ENCODE measurements at places on chromosomes 5 and 9. TPM values are rescaled to one million over a fixed set of nuclear protein-coding genes. Genes with fewer than 3 reads are reported as not detected.
A peak's percentile ranks its signal among the peaks of the same experiment; 100 is the strongest.

DNA sequence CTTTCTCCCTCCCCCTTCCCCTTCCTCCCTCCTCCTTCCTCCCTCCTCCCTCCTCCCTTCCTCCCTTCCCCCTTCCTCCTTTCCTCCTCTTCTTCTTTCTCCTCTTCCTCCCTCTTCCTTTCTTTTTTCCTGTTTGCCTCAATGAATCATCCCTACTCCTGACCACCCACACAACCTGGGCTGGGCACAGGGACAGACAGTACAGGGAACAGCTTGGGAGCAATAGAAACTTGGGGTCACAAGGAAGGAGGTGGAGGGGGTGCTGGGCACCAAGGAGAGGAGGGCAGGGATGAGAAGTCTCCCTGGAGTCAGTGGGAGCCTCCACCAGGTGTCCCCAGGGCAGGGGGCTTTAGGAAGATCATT lies 5.0 kb downstream of the TTC16 start:
- no peaks in the 10 kb centered on the region for H3K36me3 ChIP-seq
- no peak overlapping the region for H3K4me3 ChIP-seq

GRCh38 chr9:137034709-137035506 lies 3.0 kb upstream of the FUT7 start:
- H3K36me3 ChIP-seq = peaks cover 5% of the 10 kb centered on the region
- peak; percentile 55 for DNase-seq
- H3K4me1 ChIP-seq = no peaks in the 10 kb centered on the region
- no peak overlapping the region for H3K4me3 ChIP-seq

DNA sequence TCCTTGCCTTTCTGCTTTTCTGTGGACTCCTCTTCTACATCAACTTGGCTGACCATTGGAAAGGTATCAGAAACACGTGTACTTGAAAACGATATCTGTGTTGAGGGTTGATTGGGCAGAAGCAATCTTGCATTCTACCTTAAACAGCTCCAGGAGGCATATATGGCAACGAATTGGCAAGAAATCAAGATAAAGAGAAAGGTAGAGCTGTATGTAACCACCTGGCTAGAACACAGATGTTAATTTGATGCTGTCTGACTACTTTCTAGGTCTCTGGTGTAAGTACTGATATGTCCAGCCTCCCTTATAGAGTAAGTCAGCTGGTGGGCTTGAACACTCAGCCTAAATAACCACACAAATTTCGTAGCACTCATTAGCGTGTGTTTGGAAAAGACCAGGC lies 1.3 kb downstream of the MAN1B1 start:
- H3K27ac ChIP-seq = no peak overlapping the region
- H3K36me3 ChIP-seq = no peaks in the 10 kb centered on the region
- no peak overlapping the region for H3K4me3 ChIP-seq
- H3K4me1 ChIP-seq = peaks cover 21% of the 10 kb centered on the region

The EIF4E1B gene
- total RNA-seq = not detected

DNA sequence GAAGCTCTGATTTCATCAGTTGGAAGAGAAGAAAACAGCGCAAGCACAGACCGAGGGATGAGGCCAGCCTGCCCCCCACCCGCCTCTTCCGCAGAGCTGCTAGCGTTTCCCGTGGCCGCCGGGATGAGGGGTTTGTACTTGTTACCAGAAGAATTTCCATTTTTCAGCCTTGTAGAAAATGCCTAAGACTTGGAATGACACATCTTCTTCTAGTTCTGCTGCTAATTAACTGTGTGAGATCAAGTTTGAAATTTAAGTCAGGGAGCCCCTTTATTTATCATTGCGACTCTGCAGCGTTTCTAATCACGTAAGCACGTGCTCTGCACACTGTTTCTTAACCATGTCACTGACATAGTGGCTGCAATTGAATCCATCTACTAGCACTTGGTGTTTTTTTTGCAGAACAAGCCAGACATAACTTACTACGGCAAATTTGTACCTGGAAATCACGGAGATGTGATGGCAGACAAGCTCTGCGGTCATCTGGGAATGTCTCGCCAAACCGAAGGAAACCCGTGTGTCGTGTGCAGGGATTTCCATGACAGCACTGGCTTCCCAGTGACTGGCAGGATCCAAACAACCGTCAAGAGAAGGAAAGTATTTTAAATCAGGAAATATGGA lies 41.8 kb upstream of the ROR2 start:
- no peak overlapping the region for H3K27ac ChIP-seq
- DNase-seq = no peak
- H3K4me1 ChIP-seq = no peaks in the 10 kb centered on the region
- H3K27me3 ChIP-seq = peaks cover 4% of the 10 kb centered on the region
- no peaks in the 10 kb centered on the region for H3K36me3 ChIP-seq

The NELFB gene
- total RNA-seq = 38.0 TPM

DNA sequence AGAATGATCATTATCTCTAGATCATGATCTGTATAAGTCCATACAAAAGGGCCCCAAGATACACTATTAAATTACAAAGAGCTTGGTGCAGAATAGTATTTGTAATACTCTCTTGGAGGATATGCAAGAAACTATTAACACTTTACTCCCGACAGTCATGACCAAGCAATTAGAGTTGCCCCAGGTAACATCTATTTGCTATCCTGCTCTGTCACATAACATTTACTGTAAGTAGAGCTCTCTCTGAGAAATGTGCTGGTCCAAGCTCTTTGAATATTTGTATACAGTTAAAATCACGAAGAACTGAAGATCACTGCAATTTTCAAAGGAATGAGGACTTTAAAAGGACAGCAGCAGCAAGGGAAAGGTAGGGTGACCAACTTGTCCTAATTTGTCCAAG lies 553.7 kb downstream of the RAB3C start:
- no peaks in the 10 kb centered on the region for H3K36me3 ChIP-seq
- DNase-seq = no peak
- H3K4me3 ChIP-seq = no peak overlapping the region
- peak overlapping the region; percentile 89 for H3K27ac ChIP-seq

The CCDC192 gene
- total RNA-seq = not detected

- H3K27ac ChIP-seq = no peak overlapping the region
- H3K27me3 ChIP-seq = no peaks in the 10 kb centered on the region
- DNase-seq = no peak
Measured at GRCh38 chr9:6212722-6213375, 2.8 kb upstream of the IL33 start.

DNA sequence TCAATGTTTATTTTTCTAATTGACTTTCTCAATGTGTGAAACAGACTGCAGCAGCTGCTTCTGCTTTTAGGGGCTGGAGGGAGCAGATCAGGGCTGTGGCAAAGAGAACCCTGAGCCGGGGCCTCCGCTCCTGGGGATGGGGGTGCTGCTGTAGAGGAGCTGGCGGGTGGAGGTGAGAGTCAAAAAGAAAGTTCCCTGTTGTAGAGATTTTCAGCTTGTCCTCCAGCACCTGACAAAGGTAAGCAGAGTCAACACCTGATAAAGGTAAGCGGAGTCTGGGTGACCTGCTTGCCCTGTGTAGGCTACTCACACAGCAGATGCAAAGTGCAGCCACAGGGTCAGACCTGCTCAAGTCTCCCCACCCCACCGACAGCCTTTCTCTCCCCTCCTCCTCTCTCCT lies 252.4 kb upstream of the IRX1 start:
- H3K36me3 ChIP-seq = no peaks in the 10 kb centered on the region
- no peak overlapping the region for H3K27ac ChIP-seq
- H3K4me1 ChIP-seq = no peaks in the 10 kb centered on the region
- H3K4me3 ChIP-seq = no peak overlapping the region
- DNase-seq = no peak

The JAKMIP2 gene
- total RNA-seq = not detected

GRCh38 chr5:11139217-11139865 lies 378.3 kb upstream of the DAP start:
- no peak for DNase-seq
- H3K36me3 ChIP-seq = no peaks in the 10 kb centered on the region
- H3K4me3 ChIP-seq = no peak overlapping the region
- no peaks in the 10 kb centered on the region for H3K4me1 ChIP-seq

DNA sequence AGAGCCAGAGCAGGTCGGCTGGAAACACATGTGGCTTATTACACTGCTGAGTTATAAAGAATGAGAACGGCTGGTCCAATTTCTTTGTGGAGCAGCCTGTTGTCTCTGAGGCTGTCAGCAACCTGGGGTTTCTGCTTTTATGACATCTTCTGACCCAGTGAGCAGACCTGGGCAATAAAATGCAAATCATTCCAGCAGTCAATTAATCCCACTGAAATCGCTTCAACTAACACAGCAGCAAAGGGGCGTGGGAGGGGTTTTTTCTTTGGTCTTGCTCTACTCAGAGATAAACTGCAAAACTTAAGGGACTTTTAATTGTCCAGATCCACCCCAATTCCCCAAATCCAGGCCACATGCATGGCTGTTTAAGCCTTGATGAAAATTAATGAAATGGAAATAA lies 215.7 kb downstream of the SLIT3 start:
- no peak overlapping the region for H3K27ac ChIP-seq
- H3K36me3 ChIP-seq = no peaks in the 10 kb centered on the region
- no peak overlapping the region for H3K4me3 ChIP-seq
- DNase-seq = no peak

GRCh38 chr9:22454016-22454415 lies 7.4 kb downstream of the DMRTA1 start:
- H3K4me1 ChIP-seq = peaks cover 6% of the 10 kb centered on the region
- DNase-seq = no peak
- no peaks in the 10 kb centered on the region for H3K36me3 ChIP-seq
- H3K4me3 ChIP-seq = no peak overlapping the region

- H3K4me1 ChIP-seq = no peaks in the 10 kb centered on the region
- no peaks in the 10 kb centered on the region for H3K36me3 ChIP-seq
- H3K27ac ChIP-seq = no peak overlapping the region
- no peak overlapping the region for H3K4me3 ChIP-seq
- H3K27me3 ChIP-seq = no peaks in the 10 kb centered on the region
Measured at GRCh38 chr5:87120518-87121303, 147.0 kb upstream of the RASA1 start.

DNA sequence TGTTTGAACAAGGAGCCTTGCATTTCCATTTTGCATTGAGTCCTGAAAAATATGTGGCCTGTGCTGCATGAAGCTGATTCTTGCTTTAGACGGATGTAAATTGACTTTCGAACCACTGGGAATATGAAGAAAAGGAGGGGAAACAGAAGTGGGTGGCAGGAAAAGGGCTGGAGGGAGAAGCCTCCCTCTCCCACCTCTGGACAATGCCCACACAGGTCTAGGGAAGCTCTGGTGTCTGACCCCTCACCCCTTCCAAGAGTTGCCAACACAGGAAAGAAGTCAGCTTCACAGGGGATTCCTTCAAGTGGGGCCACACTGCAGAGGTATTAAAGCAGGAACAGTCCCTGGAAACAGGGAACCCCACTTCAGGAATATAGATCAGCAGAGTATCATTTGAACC lies 52.2 kb downstream of the ZNF366 start:
- no peaks in the 10 kb centered on the region for H3K27me3 ChIP-seq
- H3K27ac ChIP-seq = peak overlapping the region; percentile 27
- H3K36me3 ChIP-seq = no peaks in the 10 kb centered on the region
- DNase-seq = no peak
- H3K4me1 ChIP-seq = peaks cover 55% of the 10 kb centered on the region
- no peak overlapping the region for H3K4me3 ChIP-seq

GRCh38 chr5:111930449-111930848 lies 173.5 kb upstream of the NREP start:
- no peaks in the 10 kb centered on the region for H3K36me3 ChIP-seq
- no peaks in the 10 kb centered on the region for H3K27me3 ChIP-seq
- no peak overlapping the region for H3K27ac ChIP-seq
- no peak overlapping the region for H3K4me3 ChIP-seq
- DNase-seq = no peak

DNA sequence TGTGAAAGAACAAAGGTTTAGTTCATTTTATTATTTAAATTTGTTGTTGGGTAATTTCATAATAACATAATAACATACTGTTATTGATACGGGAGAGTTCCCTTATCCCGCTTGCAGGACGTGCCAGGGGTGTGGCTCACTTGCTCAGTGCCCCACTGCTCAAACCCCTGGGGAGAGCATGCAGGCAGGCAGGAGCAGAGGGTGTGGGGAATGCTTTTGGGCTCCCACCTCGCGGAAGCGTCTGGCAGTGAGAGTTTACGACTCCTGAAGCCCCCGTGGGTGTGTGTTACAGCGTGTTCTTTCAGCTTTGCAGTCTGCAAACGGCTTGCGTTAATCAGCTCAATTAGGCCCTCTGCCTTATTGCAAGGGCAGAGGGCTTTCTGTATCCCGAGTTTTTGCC lies 675.9 kb downstream of the SEMA5A start:
- H3K4me3 ChIP-seq = no peak overlapping the region
- H3K27me3 ChIP-seq = no peaks in the 10 kb centered on the region
- no peaks in the 10 kb centered on the region for H3K36me3 ChIP-seq
- H3K4me1 ChIP-seq = no peaks in the 10 kb centered on the region
- no peak overlapping the region for H3K27ac ChIP-seq

GRCh38 chr9:122029898-122030297 lies 63.2 kb downstream of the TTLL11 start:
- no peaks in the 10 kb centered on the region for H3K27me3 ChIP-seq
- H3K36me3 ChIP-seq = no peaks in the 10 kb centered on the region
- no peaks in the 10 kb centered on the region for H3K4me1 ChIP-seq
